CD4-positive, alpha-beta T cell treated with Interleukin-1 beta for 1 hour (primary cell): ENCODE measurements at places on chromosomes 1 and 21.

GRCh38 chr1:117760485-117760884, 154.6 kb downstream of the TENT5C start:
- DNase-seq: no peak

- DNase-seq: peak; percentile 80
Measured at GRCh38 chr1:156421062-156421938, 52.3 kb downstream of the RHBG start.

GRCh38 chr21:18493422-18493821, 89.8 kb upstream of the TMPRSS15 start:
- no peak for DNase-seq

GRCh38 chr1:159092036-159092760, 15.6 kb upstream of the AIM2 start:
- no peak for DNase-seq

DNA sequence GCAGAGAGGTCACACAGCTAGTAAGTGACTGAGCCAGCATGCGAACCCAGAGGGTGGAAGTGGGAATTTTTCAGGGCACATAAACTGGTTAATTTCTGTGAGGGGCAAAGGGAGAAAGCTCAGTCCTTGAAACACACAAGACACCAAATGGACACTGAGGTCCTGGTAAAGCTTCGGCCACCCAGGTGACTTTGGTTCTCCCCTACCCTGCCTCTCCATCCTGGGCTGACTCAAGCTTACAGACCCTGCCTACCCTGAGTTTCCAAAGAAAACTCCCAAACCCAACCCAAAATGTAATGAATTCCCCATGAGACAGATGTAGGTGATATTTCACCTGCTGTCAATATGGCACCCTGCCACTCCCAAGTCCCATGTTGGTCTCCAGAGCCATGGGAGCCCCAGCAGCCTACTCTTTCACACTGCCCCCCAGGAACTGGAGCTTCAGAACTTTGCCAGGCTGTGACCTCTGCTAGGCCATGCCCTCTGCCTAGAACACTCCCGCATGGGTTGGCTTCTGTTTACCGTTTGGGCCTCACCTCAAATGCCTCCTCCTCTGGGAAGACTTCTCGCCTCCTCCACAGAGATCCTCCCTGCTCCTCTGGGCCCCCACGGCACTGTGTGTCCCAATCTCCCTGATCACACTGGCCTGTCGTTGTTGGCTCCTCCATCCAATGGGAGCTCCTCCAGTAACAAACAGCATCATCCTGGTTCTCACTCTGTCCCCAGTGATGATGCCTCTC, 3.7 kb upstream of the LRP8 start:
- no peak for DNase-seq

GRCh38 chr1:208272713-208273112, 28.5 kb upstream of the PLXNA2 start:
- DNase-seq: no peak

DNA sequence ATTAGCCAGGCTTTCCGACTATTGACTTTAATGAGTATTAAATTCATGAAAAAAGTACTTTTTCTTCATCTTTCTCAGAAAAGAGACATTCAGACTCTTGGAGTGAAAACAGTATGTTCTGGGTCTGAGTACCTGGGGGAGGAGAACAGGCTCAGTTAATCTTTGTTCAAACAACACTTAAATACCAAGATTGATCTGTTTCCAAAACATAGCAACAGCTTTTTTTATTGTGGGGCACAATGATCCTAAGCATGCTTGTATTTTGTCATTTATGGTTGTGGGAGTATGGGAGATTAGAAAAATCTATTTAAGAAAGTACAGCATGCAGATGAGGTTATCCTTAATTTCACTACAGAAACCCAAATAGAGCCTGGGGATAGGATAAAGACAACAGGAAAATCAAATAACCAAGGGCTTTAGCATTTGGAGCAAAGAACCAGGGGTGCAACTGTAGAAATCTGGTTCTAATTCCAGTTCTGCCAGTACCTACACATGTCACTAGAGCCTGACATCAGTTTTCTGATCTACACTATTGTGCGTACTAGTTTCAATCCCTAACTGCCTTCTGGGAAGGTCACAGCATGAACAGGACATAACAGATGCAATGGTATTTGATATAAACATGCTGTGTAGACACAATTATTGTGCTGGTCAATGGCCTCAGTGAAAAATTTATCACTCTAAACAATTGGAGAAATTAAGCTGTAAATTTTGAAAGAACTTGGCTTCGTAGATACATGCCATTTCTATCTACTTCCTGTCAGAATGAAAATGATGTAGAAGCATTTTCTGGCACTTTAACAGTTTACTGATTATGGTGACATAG, 91.2 kb downstream of the KCNK1 start:
- no peak for DNase-seq

DNA sequence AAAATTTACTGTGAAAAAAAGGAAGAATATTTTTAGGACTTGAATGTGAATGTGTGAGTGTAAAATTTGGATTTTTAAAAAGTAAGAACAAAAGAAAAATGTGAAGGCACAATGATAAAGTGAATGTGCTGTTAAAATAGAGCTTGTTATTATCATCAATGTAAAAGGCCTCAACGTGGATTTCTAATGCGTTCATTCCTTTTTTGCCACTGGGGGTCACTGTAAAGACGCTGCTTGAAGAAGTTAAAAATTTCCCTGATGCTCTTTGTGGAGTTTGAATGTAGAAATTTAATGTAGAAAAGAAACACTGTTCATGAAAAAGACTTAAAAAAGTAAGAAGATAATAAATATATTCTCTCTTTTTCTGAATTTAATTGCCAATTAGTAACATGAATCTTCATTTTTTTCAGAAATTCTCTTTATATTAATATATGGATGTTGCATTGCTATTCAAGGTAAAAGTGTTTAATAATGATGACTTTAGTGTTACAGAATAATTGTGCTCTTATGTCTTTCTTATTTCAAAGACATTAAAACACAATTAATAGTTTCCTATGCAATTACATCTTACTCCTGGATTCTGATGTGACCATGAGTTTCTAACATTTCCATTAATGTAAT, 161.5 kb downstream of the DNM3 start:
- DNase-seq: peak; percentile 51

DNA sequence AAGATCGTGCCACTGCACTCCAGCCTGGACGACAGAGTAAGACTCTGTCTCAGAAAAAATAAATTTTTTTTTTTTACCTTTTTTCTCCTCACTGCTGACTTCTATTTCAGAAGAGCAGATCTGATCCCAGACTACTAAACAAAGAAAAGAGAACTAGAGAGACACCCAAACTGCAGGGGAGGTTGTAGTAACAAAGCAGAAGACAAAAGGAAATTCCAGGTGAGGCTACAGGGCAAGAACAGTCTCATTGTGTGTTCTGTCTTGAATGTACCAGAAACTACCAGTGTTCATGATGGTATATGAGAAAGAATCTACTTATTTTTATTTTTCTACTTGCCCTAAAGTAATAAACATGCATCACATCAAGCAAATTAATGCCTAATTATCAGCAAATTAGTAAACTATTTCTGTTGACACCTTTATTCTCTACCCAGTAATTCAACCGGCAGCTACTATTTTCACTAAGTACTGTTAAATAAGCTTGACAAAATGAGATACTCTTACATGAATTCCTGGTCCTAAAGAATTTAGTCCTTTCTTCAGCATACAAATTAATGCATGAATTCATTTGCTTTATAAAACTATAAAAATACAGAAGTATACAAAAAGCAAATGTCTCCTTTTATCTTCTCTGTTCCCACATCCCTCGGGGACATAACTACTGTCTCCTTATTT, 40.6 kb downstream of the ARID4B start:
- DNase-seq: no peak

DNA sequence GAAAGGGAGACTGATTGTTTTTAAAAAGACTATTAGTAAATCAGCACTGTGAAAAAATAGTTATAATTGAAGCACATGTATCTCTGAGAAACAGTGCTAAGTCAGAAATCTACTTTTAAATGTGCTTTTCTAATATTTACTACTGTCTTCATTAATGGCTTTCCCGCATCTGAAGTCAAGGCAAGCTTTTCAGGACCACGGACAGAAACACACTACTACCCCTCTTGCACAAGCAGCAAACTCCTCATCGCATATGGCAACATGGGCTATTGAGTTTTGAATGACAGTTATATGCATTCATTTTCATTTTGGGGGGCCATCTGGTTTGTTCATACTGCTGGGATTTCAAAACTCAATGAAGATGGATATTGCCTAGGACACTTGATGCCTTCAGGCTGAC, 433.4 kb upstream of the CAMK1G start:
- no peak for DNase-seq

DNA sequence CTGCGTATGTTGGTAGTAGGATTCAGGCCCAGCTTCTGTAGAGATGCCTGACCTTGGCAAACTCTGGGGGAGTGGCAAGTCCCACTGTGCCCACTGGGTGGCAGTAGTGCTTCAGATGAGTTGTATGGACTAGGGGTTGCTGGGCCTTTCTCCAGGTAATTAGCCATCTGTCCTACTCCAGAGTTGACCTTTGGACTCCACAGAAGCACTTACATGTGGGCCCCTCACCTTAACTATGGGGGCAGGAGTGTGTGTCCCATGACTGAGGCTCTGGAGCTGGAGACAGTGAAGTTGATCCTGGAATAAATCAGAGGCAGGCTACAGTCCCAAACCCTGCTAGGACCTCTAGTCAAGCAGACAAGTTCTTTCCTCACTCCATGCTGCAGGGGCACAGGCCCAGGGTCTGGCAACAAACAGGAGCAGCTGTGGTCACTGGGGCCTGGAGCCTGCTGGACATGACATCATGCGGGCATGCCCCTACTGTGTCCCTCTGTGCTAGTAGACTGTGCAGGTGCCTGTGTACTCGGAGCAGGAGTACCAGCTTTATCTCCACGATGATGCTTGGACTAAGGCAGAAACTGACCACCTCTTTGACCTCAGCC, 4.6 kb downstream of the DMAP1 start:
- DNase-seq: peak; percentile 69

- no peak for DNase-seq
Measured at GRCh38 chr1:4963251-4963650, 308.8 kb downstream of the AJAP1 start.

- no peak for DNase-seq
Measured at GRCh38 chr1:215833941-215834729, 267.0 kb downstream of the KCTD3 start.

DNA sequence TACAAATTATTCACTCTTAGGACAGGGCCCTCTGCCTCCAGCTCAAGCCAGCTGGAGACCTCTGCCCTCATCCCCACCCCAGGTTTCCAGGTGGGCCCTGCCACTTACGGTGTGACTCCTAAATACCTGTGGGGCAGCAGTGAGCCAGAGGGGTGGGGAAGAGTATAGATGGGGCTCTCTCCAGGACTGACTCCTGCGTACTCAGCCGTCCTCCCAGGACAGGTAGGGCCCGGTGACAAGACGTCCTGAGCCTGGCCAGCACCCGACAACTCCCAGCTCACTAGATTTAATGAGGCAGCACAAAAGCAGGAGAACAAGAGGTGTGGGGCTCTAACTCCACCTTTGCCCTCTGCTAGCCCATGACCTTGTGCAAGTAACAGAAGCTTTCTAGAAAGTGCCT, 16.8 kb downstream of the GNG12 start:
- DNase-seq: no peak

DNA sequence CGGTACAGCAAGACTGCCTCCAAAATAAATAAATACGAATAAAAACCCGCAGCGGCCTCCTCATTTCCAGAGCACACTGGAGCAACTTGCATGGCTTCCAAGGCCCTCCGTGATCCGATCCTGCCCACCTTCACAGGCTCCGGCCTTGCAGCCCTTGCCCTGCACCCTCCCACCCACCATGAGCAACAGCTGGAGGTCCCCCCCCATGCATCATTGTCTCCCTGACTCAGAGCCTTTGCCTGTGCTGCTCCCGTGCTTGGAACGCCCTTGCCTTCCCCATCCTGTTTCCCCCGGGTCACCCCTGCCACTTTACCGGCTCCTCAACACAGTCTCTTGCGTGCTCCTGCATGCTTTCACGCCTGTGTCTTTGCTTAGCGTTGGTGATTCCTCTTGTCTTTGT, 71.0 kb upstream of the ANGPTL1 start:
- no peak for DNase-seq
